NCI-H524 treated with DMSO at 0.1 percent for 48 hours (cell line): ENCODE measurements at places on chromosomes 11 and 22.

GRCh38 chr11:85115798-85116197, 511.3 kb downstream of the DLG2 start:
- no peak for DNase-seq

DNA sequence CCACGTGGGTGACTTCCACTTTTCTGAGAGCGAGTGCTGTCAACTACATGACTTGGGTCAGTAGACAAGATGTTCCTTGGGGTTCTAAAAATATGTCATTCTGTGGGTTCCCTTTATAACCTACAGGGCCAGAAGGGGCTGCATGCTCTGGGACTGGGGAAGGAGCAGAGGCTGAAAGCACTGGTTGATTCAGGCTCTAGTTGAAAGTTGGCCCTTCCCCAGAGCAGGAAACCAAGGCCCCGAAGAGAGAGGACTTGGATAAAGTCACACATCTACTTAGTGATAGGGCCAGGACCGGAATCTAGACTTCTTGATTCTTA, 9.9 kb downstream of the ADAMTS15 start:
- DNase-seq: no peak

GRCh38 chr11:15166204-15166603, 51.5 kb downstream of the INSC start:
- no peak for DNase-seq

GRCh38 chr11:63719987-63720386, 38.7 kb downstream of the RTN3 start:
- no peak for DNase-seq

GRCh38 chr22:27154717-27155116, 497.3 kb downstream of the MIAT start:
- DNase-seq: no peak

DNA sequence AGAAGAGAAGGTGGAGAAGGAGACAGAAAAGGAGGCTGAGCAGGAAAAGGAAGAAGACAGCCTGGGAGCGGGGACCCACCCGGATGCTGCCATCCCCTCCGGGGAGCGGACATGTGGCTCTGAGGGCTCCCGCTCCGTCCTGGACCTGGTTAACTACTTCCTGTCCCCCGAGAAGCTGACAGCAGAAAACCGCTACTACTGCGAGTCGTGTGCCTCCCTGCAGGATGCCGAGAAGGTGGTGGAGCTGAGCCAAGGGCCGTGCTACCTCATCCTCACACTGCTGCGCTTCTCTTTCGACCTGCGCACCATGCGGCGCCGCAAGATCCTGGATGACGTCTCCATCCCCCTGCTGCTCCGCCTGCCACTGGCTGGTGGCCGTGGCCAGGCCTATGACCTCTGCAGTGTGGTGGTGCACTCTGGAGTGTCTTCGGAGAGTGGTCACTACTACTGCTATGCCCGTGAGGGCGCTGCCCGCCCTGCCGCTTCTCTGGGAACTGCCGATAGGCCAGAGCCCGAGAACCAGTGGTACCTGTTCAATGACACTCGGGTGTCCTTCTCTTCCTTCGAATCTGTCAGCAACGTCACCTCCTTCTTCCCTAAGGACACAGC, 21.4 kb downstream of the USP35 start:
- no peak for DNase-seq
